Heart left ventricle (tissue), 16 donors: ENCODE measurements at places on chromosomes 13 and 19. TPM values are rescaled to one million over a fixed set of nuclear protein-coding genes. Genes with fewer than 3 reads are reported as not detected.
A peak's percentile ranks its signal among the peaks of the same experiment; 100 is the strongest.

The SAFB2 gene
- total RNA-seq: 24.5 TPM

The CYP4F12 gene
- total RNA-seq: 2.0 TPM

The DACT3 gene
- 11.5 TPM for total RNA-seq

DNA sequence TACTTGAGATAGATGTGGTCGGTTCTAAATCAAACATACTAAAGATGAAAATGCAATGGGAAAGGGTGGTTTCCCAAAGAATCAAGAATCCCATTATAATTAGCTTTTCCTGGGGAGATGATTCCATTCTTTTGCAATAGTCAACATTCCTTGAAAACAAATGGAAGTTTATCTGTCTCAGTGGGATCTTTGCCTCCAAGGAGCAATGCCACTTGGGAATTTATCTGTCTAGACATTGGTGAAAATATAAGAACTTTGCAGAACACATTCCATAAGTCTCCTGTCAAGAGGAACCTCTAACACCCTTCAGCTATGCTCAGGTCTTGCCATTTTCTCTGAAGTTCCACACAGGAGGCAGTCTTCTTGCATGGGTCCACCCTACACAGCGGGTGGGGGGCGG lies 152.5 kb downstream of the KCTD12 start:
- H3K36me3 ChIP-seq: no peaks in the 10 kb centered on the region
- DNase-seq: no peak
- H3K4me1 ChIP-seq: peaks cover 13% of the 10 kb centered on the region
- no peak overlapping the region for H3K4me3 ChIP-seq
- no peaks in the 10 kb centered on the region for H3K27me3 ChIP-seq
- H3K27ac ChIP-seq: no peak overlapping the region

- no peaks in the 10 kb centered on the region for H3K36me3 ChIP-seq
- peak overlapping the region; percentile 73 for H3K27ac ChIP-seq
- H3K27me3 ChIP-seq: no peaks in the 10 kb centered on the region
- no peak overlapping the region for H3K4me3 ChIP-seq
- peaks cover 58% of the 10 kb centered on the region for H3K4me1 ChIP-seq
Measured at GRCh38 chr13:110244976-110245375, 62.0 kb downstream of the COL4A1 start.
